ENCODE measurements at places on chromosomes 1 and 21.

GRCh38 chr21:15241997-15242736 lies 177.4 kb upstream of the NRIP1 start:
- DNase-seq = peak; percentile 57

- peak; percentile 46 for DNase-seq
Observed at GRCh38 chr1:181127898-181128453, 39.5 kb downstream of the IER5 start.

- DNase-seq = no peak
Observed at GRCh38 chr1:54350360-54350759, 55.8 kb downstream of the SSBP3 start.

DNA sequence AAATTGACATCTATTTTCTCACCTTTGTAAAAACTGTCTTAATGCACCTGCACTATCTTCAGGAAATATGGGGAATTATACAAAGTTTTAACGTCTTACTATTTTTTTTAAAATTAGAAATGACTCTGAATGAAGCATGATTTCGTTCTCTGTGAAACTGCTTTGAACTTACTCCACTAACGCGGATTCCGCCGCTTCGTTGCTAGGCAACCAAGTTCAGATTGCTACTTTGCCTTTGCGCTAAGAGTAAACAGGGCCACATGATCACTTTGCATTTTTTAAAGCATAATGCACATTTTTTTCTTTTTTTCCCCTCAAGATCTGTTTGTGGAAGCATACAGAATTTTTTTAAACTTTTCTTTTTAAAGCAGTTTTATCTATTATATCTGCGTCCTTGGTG lies 690.5 kb downstream of the BRINP3 start:
- no peak for DNase-seq

DNA sequence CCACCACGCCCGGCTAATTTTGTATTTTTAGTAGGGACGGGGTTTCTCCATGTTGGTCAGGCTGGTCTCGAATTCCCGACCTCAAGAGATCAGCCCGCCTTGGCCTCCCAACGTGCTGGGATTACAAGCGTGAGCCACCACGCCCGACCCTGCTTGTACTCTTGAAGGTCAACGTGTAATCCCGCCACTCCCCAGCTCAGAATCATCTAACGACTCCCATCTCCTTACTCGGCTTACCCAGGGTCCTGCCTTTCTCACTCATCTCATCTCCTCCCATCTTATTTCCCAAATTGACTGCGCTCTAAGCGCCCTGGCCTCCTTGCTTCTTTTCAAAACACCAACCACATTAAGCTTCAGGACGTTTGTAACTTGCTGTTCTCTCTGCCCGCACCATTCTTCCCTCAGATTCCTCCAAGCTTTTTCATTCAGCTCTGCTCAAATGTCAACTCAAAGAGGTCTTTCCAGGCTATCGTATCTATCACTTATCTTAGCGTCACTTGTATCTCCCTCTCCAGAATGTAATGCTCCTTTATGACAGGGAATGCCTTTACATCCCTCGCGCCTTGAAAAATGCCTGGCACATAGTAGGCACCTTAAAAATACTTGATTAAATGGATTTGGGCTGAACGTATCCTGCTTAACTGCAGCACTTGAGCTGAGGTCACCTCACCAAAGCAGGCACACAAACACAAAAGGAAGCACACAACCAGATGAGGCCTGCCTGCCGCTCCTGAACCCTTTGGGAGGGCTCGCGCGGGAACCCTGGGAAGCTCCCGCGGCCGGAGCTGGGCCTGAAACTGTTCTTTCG lies 1.4 kb upstream of the USP1 start:
- no peak for DNase-seq

DNA sequence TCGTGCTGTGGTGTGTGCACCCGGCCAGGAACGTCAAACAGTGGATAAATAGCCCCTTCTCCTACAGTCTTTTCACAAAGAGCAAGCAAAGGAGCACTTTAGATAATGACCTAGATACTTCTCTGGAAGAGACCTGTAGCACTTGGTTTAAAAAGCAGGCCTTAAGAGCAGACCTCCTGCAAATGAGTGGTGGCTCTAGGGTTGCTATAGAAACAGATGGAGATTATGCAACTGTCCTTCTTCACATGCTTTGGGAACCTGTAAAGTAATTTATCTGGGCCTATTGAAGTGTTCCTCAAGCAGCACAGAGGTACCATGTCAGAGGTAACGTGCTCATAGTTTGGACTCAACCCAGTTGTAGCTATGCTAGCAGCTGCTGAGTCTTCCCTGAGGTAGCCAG lies 208.2 kb upstream of the KIAA0040 start:
- no peak for DNase-seq

DNA sequence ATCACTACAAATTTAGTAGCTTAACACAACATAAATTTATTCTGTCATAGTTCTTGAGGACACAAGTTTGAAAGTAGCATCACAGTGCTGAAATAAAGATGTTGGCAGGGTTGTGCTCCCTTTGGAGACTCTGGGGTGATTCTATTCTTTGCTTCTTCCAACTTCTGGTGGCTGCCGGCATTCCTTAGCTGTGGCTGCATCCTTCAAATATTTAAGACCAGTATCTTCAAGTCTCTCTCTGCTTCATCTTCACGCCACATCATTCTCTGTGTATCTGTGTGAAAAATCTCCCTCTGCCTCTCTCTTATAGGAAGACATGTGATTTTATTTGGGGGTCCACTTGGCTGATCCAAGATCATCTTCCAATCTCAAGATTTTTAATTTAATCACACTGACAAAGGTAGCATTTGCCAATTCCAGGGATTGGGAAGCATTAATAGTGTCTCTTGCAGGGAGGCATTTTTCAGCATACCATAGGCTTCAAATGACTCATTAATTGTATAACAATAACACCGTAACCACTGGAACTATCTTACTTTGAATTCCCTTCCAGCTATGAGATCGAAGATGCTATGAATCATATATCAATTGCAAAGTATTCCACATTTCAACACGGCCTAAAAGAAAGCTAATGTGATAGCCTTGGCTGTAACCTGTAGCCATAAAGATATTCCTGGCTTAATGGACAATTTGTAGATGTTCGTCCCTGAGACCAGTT lies 74.6 kb downstream of the DPT start:
- DNase-seq = no peak

DNA sequence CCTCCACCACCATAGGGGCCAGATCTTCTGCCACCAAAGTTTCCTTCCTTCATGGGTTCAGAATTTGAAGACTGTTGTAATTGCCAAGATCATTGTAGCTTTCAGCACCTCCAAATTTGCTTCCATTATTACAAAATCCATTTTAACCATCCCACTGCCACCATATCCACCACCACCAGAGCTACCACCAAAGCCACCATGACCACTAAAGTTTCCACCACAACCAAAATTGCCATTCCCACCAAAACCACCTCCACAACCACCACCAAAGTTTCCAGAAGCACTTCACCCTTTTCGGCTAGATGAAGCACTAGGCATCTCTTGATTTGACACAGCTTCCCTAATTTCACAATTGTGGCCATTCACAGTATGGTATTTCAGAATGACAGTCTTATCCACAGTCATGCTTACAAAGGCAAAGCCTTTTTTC lies 45.2 kb downstream of the SLC30A7 start:
- no peak for DNase-seq

DNA sequence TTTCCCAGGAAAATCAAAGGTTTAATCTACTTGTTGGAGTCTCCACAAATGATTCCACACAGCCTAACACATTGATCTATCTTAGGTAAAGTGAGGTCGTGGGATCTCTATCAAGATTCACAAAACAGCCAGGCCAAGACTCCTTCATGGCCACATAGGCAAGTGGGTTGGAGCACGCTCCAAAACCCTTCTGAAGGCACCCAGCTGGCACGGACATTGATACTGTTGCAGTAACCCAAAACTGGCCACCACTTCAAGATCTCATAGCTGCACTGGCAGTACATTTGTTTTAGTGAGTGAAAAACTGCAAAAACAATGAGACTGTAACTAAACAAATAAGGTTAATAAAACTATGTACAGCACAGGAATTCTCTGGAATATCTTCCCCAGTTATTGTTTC lies 61.9 kb downstream of the COLGALT2 start:
- DNase-seq = no peak

- DNase-seq = no peak
Observed at GRCh38 chr1:41656068-41656467, 171.6 kb upstream of the EDN2 start.

DNA sequence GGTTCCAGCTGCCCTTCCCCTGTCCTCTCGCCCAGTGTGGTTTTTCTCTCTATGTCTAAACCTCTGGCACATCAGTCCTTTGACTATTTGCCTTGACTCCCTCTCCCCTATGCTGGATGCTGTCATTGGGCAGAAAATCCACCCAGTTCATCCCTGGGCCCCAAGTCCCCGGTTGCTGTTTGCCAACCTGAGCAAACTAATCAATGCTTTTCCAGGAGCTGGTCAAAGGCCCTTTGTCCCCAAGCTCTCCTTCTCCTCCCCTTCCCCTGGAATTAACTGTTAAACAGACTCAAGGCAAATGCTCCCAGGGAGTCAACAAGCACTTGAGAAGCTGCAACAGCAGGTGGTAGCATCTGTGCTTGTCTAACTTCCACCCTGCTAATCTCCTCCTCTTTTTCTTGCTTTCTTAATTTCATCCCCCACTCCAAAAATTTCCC lies 102.7 kb downstream of the LMX1A start:
- DNase-seq = no peak

- peak; percentile 48 for DNase-seq
Observed at GRCh38 chr1:201269900-201270410, 13.4 kb upstream of the PKP1 start.

- no peak for DNase-seq
Observed at GRCh38 chr1:206411321-206411720, 59.0 kb upstream of the IKBKE start.

GRCh38 chr1:170273291-170274130 lies 127.8 kb downstream of the NTMT2 start:
- DNase-seq = no peak

DNA sequence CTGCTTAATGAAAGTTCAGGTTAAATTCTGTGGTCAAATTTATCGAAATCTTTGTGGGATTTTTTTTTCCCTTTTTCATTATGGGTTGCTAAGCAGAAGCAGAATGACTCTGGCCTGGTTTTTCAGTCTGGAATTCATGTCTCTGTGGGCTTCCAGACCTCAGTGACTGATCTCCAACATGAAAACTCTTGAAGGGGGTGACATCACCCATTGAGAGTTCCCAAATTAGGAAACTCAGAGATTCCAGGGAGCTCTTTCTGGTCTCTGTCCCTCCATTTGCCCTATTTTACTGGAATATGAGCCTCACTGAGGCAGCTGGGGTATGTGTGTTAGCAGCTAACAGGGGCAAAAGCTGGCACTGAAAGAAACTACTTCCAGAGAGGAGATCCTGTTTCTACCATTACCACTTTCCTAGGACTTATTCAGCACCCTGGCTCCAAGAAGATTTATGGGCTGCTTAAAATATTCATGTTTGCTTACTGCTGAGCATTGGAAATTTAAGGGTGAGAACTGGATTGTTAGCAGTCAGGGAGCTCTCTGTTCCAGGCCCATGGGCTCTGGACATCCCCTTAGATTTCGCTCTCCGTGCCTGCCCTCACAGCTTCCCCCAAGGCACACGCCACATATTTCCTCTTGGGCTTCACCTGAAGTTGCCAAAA lies 203.4 kb upstream of the SPAG17 start:
- no peak for DNase-seq

- DNase-seq = peak; percentile 74
Observed at GRCh38 chr1:162847839-162848453, 13.0 kb downstream of the CCDC190 start.

DNA sequence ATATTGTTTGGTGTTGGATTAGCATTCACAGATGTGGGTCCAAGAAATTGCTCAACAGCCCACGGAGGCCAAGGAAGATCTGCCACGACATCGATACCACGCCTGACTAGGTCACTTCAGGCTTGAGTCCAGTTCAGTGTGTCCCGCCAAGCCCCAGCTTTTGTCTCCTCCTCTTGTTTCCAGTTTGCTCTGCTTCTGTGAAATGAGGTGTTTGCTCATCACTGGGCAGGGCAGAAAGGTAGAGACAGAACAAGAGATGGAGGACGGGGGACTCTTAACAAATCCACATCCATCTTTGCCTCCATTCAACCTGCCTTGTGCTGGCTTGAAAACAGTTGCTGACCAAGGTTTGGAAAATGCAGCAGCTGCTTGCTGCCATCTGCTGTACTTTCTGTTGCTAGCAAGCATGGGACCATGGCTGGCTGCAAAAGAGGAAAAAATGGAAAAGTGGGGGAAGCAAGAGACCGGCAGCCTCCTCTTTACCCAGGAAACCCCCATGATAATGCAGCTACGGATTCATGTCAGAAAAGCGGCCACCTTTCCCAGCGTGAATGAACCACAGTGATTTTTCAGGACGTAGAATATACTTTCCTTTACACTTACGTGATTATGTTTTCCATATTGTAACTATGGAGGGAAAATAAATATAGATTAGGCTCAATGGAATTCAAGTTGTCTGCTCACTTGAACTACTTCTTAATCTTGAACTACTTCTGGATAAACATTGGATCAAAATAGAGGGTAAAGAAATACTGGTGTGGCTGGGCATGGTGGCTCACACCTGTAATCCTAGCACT lies 80.2 kb upstream of the GREM2 start:
- DNase-seq = peak; percentile 75

GRCh38 chr1:16927256-16927655 lies 5.5 kb downstream of the CROCC start:
- no peak for DNase-seq

DNA sequence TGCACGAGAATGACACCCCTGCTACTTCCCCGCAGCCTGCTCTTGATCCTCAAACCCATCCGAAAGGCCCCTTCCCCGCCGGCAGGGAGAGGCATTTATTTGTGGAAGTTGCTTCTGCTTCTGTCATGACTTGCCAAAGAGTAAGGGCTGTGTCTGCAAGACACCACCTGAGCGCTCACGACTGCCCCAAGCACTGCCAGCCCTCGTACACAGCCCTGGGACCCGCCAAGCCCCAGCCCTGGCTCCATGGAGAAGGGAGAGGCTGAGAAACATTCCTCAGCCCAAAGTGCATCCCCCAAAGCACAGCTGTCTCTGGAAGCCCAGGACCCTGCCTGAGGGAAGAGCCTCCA lies 6.3 kb upstream of the TPRG1L start:
- no peak for DNase-seq

GRCh38 chr1:235951661-235952060 lies 85.0 kb upstream of the LYST start:
- no peak for DNase-seq

DNA sequence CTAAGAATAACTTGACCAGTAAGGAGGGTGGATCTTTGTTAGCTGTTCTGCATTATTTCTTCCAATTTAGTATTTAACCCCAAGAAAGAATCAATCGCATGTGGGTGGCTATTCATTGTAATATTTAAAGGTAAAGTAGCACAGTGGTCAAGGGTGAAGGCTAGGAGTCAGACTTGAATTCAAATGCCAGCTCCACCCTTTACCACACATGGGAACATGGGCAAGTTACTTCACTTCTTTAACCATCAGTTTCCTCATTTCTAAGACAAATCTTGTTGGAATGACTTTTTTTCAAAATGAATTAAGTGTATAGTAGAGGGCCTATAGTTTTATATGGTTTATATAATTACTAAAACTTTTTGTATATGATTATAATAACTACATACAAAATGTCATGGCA lies 71.3 kb upstream of the S1PR1 start:
- DNase-seq = no peak

DNA sequence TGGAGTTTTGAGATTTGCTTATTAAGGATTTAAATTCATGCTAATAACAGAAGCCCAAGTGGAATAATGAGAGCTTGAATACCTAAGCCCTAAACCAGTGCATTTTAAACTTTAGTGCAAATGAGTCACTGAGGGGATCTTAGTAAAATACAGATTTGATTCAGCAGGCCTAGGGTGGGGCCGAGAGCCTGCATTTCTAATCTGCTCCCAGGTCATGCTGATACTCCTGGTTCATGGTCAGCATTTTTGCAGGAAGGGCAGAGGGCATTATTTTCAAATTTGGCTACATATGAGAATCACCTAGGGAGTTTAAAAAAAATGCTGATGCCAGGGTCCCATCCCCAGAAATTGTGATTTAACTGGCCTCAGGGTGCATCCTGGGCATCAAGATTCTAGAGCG lies 39.3 kb downstream of the DNTTIP2 start:
- no peak for DNase-seq

Data from islet precursor cell (in vitro differentiated cells).